ENCODE measurements at places on chromosomes 6 and 20.

GRCh38 chr6:140001821-140002341 is 627.4 kb upstream of the CITED2 start:
- peak; percentile 53 for DNase-seq

DNA sequence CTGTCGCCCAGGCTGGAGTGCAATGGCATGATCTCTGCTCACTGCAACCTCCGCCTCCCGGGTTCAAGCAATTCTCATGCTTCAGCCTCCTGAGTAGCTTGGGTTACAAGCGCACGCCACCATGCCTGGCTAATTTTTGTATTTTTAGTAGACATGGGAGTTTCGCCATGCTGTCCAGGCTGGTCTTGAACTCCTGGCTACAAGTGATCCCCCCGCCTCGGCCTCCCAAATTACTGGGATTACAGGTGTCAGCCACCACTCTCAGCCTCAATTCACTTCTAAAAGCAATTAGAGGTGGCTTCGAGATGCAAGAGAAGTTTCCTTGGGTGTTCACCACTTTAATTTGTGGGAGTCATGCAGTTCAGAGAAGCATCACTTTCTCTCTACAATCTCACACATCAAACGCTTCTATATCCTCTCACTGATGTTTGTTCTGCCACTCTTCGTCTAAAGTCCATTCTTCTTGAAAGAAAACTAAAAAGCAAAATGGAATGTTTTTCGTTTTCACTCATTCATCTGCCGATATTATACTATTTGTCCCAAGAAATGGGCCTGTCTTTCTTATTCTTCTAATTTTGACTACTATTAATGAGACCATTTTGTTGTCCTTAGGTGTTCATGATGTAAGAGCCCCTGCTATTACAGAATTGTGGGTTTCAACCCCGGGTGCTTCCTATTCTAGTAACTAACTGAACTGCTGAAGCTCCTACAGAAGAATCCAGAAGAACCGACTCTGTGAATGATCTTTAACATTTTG is 38.3 kb upstream of the ENPP1 start:
- DNase-seq, result no peak

GRCh38 chr6:36663504-36664446 is 14.7 kb upstream of the CDKN1A start:
- no peak for DNase-seq

- no peak for DNase-seq
Observed at GRCh38 chr6:111468329-111469012, 14.5 kb downstream of the REV3L start.

DNA sequence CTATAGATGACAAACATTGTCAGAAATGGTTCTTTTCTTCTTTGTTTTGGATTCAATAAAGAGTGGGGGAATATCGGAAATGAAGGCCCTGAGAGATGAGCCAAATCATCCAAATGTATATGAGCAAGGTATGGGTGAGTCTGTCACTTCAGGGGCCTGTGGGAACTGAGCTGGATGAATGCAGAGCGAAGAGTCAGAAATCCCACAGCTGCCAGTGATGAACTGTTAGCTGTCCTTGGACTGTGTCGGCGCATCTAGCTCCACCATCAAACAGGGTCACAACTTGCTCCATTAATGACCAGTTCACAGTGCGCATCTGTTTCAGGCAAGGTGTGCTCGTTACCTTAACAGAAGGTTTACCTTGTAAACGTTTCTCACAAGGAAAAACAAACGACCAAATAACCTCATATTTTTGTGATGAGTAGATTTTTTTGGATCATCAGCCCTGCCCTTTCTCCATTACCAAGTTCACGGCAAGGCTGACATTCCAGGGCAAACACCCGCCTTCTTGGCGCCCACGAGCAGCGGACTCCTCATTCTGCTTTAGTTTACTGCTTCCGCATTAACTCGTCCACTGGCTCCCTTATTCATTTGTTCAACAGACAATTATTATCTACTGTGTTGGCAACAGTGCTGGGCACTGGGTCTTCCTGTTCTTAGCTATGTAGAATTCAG is 15.0 kb upstream of the CCN6 start:
- DNase-seq, result no peak

DNA sequence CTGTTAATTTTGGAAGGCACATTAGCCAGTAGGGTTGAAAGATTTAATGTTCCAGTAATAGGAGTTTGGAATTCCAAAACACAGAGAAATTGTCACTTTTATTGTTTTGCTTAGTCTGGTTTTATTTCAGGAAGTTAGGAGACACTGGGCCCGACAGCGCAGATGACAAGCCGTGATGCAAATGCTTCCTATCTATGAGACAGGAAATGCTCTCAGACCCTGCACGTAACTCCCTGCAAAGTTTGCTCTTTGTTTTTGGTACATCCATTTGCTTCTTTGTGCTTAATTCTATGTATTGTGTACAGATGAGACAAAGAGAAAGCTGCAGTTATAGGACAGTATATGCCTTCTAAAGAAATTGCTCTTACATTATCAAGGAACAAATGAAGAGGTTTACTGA is 201.6 kb upstream of the SGK1 start:
- DNase-seq, result no peak

DNA sequence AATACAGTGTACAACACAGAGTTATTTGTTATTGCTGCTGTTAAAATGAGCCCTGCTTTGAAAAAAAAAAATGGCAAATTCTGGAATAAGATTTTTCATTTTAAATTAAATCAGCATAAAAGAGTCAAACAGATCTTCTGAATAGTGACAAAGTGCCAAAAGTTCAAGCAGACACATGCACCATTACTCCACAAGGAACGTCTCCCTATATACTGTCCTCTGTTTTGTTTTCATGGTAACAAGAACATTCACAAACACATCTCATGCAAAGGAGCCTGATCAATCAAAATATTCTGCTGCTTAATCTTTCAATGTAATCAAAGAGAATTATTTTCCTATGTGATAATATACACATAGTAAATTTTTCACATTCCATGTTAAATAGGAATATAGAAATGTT is 2.7 kb downstream of the HIVEP2 start:
- no peak for DNase-seq

- no peak for DNase-seq
Observed at GRCh38 chr6:20630617-20631548, 96.6 kb downstream of the CDKAL1 start.

DNA sequence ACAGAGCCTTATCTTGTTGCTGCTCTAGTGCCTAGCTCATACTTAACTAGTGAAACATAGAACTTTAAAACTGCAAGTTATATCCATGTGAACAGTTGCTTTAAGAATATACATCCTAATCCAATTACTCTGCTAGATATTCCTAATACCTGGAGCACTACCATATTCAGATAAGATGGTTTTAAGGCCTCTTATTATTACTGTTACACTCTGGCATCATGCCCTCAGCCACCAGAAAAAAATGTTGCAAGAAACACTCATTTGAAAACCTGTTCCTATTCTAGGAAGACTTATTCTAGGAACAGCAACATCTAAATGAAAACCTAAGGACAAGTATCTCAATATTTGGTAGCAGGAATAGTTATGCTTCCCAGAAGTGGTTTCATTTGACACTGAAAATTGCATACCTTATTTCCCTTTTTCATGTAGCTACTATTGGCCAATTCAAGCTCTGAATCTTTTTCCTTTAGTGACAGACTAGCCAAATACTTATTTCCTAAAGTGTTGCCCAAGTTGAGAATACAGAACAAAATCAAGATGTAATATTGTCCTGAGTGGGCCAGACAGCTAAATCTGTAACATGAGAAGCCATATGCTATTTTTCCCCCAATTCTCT is 4.8 kb upstream of the MTFR2 start:
- no peak for DNase-seq

Measured in eye (tissue), 1 donor.